HCEC 1CT (cell line): ENCODE measurements at places on chromosomes 1 and 21.
A peak's percentile ranks its signal among the peaks of the same experiment; 100 is the strongest.

GRCh38 chr1:17120962-17121837 is 1.9 kb upstream of the PADI2 start:
- DNase-seq, result no peak

DNA sequence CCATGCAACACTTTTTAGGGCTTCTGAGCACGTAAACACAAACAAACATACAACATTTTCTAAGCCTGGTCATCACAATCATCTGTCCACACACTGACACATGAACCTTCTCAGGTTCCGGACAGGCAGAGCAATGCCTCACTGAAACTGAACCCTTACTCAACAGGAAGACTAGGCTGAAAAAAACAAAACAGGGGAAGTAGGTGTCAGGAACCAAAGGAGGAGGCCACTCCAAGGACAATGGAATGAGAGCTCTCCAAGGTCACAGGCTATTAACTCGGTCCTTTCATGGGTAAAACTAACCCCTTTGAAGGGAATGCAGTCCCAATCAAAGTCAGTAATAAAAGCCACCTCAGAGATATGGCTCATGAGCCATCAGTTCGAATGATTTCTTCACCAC is 76.6 kb downstream of the FAM78B start:
- no peak for DNase-seq

- peak; percentile 36 for DNase-seq
These were observed 33.3 kb upstream of the FAM3B start for GRCh38 chr21:41283211-41283818.

GRCh38 chr1:61284248-61284854 is 202.0 kb downstream of the NFIA start:
- DNase-seq, result no peak

DNA sequence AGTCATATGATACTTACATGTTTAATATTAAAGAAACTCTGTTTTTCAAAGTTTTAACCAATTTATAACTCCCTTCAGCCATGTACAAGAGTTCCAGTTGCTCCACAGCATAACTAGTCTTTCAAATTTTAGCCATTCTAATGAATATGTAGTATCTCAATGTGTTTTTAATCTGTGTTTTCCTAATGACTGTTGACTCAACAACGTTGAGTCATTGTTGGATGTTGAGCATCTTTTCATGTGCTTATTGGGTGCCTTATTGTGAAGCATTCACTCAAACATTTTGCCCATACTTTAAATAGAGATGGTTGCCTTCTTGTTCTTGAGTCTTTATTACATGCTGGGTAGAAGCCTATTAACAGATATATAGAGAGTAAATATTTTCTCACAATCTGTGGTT is 240.2 kb upstream of the LYPLAL1 start:
- peak; percentile 37 for DNase-seq

- DNase-seq, result no peak
These were observed 37.4 kb upstream of the CCDC27 start for GRCh38 chr1:3714814-3715213.

DNA sequence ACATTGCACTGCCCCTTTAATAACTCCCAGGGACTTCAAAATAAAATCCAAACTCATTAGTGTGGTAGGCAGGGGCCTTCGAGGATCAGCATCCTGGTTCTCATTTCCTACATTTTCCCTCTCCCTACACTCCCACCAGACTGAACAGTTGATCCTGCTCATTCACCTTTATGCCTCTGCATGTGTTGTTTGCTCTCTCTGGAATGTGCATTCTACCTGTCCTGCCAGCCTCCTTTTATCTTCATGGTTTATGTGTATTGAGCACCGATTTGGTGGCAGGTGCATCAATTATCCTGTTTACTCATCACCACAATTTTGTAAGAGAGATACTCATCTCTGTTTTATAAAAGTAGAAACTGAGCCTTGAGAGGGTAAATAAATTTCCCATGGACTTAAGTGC is 125.0 kb downstream of the ADSS2 start:
- DNase-seq, result no peak

- DNase-seq, result no peak
These were observed 33.4 kb downstream of the SLAMF6 start for GRCh38 chr1:160489513-160490261.

- no peak for DNase-seq
These were observed 12.5 kb upstream of the ANKRD45 start for GRCh38 chr1:173682184-173682583.

- DNase-seq, result no peak
These were observed 382.3 kb downstream of the PRDM2 start for GRCh38 chr1:14082331-14082730.

GRCh38 chr1:215911406-215911968 is 344.4 kb downstream of the KCTD3 start:
- peak; percentile 63 for DNase-seq

DNA sequence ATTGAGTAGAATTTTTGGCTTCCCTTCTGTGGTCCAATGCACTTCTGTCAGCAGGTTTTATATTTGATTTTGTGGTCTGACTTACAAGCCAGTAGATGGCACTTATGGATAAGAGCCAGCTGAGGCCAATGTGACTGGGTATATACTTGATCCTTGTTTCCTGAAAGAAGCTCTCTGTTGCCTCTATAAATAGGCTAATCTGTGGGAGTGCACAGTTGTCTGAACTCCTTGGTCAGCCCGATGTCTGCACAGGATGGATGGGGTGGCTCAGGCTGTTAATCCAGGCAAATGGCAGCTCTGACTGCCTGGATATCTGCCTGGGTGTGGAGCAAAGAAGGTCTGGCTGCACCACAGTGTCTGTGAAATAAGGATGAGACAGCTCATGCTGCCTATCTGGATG is 1183.7 kb upstream of the PRMT6 start:
- no peak for DNase-seq
